ENCODE measurements at places on chromosomes 2 and 18.

GRCh38 chr2:215711471-215712034 is 275.7 kb upstream of the FN1 start:
- DNase-seq = no peak

GRCh38 chr2:141035846-141036420 is 1094.9 kb downstream of the LRP1B start:
- no peak for DNase-seq

- no peak for DNase-seq
Observed at GRCh38 chr2:16755442-16755841, 89.8 kb upstream of the CYRIA start.

DNA sequence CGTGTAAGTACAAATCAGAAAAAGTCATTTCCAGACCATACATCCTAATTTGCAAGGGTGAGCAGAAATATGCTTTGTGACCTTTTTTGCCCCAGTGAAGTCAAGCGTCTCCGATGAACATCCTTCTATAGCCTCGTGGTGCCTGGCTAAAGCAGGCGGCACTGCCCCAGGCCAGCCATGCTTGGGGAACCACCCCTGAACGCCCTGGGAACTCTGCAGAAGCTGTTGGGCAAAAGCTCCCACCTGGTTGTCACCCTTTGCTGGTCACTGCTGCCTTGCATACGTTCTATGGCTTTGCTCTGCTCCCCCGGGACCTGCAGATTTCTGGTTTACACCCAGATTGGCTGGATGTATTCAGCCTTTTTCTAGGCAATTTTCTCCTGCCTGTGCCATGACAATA is 256.4 kb downstream of the SS18 start:
- no peak for DNase-seq

- DNase-seq = no peak
Observed at GRCh38 chr18:36576339-36576738, 252.5 kb downstream of the TPGS2 start.

GRCh38 chr2:216970359-216970915 is 110.6 kb upstream of the TNP1 start:
- no peak for DNase-seq
